Activated T-helper 1 cell treated with anti-CD3 and anti-CD28 coated beads, Interleukin-12 subunit alpha, Interleukin-12 subunit beta, Interleukin-2, Interleukin-4 antibody, amounts not matched to agents 30 ng/mL and 10 ng/mL and 1 ng/mL, durations not matched to agents 14 hours and 24 hours and 36 hours (primary cell): ENCODE measurements at places on chromosomes 5 and 9. TPM values are rescaled to one million over a fixed set of nuclear protein-coding genes. Genes with fewer than 3 reads are reported as not detected.
A peak's percentile ranks its signal among the peaks of the same experiment; 100 is the strongest.

DNA sequence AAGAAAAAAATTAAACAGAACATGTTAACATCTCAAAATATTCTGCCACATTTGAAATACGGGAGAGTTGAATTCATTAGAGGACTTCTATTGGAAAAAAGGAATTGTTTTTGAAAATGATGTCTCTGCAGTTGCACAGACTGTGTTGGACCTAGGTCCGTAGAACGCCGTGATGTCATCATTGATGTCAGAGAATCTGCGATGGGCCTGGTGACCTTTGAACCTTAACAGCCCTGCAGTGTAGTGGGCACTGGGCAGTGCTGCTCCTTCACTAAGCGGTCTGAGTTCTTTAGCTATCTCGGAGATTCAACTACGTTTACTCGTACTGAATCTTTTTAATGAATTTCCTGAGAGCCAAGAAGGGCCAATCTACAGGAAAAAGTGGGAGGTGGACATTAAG is at the start of gene FAM170A:
Gene FAM170A (plus strand): TSS at position 220 of the 400 bp plus-strand sequence. CDS start 211 bp downstream, outside the sequence.
- no peaks in the 10 kb centered on the region for H3K36me3 ChIP-seq
- no peak for DNase-seq
- H3K4me1 ChIP-seq = no peaks in the 10 kb centered on the region

DNA sequence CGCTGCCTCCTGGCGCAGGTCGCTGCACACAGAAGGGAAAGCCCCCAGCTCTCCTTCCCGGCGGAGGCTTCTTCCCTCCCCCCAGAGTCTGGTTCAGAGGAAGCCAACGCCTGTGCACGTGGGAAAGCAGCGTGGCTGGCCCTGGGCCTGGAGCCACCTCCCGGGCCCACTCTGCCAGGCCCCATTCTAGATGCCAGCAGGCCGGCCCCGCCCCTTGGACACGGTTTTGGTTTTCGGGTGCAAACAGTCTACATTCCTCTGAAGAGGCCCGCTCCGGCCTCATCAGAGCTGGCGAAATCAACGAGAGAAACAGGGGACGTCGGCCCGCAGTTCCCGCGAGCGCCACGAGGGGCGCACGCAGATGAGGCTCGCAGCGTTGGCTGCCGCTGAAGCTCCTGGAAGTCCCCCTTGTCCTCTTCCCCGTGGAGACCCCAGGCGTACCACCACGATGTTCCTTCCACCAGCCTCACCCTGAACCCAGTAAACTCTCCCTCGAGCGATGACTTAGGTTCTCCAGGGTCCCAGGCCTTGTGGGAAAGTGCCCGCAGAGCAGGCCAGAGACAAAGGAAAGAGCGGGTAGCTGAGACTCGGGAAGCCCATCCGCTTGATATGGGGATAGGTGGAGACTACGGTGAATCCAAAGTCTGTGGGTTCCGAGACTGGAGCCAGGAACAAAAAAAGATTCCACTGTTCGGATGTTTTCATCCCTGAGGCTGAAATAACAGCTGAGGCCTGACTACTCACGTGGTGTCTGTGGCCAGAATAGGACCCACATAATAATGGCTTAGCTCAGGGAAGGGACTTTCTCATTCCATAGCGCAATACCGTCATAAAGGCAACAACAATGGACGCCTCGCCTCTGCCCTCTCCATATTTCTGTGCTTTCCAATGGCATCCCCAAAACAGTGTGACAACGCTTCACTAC is 64.2 kb downstream of the KLF4 start:
- H3K27me3 ChIP-seq = peaks cover 4% of the 10 kb centered on the region
- no peak overlapping the region for H3K4me3 ChIP-seq
- peak; percentile 27 for DNase-seq
- no peak overlapping the region for H3K27ac ChIP-seq
- H3K36me3 ChIP-seq = no peaks in the 10 kb centered on the region

DNA sequence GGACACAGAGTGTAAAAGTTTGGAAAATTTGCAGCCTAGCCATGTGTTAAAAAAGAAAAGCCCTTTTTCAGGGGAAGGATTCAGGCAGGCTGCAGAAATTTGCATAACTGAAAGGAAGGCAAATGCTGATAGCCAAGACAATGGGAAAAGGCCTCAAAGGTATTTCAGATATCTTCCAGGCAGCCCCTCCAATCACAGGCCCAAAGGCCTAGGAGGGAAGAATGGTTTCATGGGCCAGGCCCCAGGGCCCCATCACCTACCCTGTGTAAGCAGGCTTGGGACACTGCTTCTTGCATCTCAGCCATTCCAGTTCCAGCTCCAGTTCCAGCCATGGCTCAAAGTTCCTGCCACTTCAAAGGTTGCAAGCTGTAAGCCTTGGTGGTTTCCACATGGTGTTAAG is 4.8 kb downstream of the S100Z start:
- H3K4me3 ChIP-seq = no peak overlapping the region
- H3K27ac ChIP-seq = no peak overlapping the region
- DNase-seq = no peak
- no peaks in the 10 kb centered on the region for H3K27me3 ChIP-seq
- peaks cover 21% of the 10 kb centered on the region for H3K36me3 ChIP-seq

GRCh38 chr5:2732004-2732403 is 19.5 kb downstream of the IRX2 start:
- H3K27me3 ChIP-seq = no peaks in the 10 kb centered on the region
- H3K4me3 ChIP-seq = no peak overlapping the region
- H3K36me3 ChIP-seq = no peaks in the 10 kb centered on the region
- DNase-seq = no peak
- no peak overlapping the region for H3K27ac ChIP-seq

DNA sequence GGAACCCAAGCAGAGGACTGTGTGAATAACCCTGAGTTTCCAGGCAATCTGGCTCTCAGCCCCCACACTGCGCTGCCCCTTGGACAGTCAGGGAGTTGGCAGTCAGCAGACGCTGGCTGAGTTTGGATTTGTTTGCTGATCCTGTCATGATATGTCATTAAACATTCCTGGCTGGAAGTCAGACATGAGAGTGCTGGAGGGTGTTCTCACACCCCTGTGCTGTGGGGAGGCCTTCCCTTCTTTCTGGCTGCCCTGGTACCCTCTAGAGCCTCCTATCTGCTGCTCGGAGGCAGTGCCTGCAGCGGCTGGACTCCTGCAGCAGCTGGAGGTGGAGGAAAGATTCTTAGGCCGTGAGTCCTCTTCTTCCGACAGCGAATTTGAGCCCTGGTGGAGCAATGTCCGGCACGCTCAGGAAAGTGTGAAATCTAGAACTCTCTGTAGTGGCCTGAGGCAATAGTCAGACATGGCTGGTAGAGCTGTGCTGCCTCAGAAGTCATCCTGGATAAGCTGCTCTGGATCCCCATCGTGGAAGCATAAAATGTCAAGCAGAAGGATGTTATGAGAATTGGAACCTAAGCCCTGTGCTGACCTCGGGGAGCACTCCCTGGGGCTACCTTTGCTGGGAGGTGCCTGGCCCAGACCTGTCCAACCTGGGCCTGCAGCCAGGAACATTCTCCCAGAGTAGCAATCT is 72.0 kb downstream of the PDE8B start:
- H3K4me3 ChIP-seq = no peak overlapping the region
- H3K27ac ChIP-seq = no peak overlapping the region
- peaks cover 1% of the 10 kb centered on the region for H3K27me3 ChIP-seq
- H3K4me1 ChIP-seq = peaks cover 6% of the 10 kb centered on the region

Gene IRX4
- total RNA-seq = not detected in 2 replicates

Gene GRM6
- not detected in 2 replicates for total RNA-seq

Gene MOB3B
- total RNA-seq = 0.17 and 0.26 TPM in 2 replicates

DNA sequence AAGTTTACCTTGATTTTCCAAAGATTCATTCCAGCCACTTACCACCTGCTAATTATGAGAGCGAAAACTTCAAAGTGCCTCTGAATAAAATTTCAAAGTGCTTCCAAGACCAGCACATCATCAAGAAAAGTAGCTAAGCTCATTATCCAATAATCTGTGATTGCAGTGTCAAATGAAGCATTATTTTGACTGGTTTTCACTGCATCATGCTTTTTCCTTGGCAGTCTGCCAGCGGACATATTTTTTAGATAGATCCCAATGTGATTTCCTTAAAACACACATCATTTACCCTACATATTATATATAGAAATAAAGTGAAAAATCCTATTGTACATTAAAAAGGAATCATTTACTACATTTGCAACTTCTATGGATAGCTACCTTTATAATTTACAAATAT is 508.6 kb upstream of the FAM174A start:
- DNase-seq = no peak
- H3K4me1 ChIP-seq = no peaks in the 10 kb centered on the region
- no peak overlapping the region for H3K4me3 ChIP-seq
- no peak overlapping the region for H3K27ac ChIP-seq
- H3K27me3 ChIP-seq = no peaks in the 10 kb centered on the region

DNA sequence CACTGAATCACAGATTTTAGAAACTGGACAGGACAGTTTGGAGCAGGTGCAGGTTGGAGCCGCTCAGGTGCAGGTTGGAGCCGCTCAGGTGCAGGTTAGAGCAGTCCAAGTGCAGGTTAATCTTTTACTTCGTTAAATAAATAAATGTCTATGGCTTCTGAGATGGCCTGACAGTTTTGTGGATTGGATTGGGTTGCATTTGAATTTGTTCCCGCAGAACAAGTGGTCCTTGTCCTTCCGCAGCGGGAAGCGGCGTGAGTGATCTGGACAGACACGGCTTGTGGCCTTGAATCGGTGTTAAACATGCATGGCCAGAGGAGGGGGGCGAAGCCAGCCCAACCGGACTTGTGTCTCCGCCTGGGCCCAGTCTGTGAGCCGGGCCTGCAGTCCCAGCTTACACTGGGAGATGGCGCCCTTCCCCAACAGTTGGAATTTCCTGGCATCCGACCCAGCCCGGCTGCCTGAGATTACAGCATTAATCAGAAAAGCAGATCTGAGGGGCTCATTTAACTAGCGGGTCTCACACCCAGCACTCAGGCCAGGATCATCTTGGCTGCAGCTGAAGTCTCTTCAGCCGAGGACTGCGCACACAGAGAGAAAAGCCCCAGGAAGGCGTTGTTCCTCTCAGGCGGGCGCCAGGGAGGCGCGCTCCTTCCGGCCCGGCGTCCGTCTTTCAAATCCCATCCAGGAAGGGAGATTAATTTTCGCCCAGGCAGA is 1.5 kb upstream of the OLFM1 start:
- H3K36me3 ChIP-seq = no peaks in the 10 kb centered on the region
- peak; percentile 38 for DNase-seq
- H3K27ac ChIP-seq = no peak overlapping the region
- H3K4me3 ChIP-seq = peak overlapping the region; percentile 20
- peaks cover 29% of the 10 kb centered on the region for H3K27me3 ChIP-seq

DNA sequence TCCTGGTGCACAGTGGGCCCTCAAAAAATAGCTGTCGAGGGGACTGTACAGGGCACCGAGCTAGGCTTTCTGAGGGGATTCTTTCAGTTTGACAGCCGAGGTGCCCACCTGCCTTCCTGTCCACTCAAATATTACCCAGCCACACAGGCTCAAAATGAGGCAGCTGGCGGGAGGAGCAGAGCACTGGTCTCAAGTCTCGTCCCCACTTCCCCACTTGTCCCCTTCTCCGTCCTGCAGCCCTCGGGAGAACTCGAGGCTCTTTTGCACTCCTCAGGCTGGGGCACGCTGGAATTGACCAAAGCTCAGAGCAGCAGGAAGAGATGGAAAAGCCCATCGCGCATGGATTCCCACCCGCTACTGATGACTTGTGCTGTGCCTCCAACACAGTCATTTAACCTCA is 185.2 kb downstream of the HSPA4 start:
- no peak overlapping the region for H3K27ac ChIP-seq
- DNase-seq = no peak
- peaks cover 6% of the 10 kb centered on the region for H3K4me1 ChIP-seq
- peaks cover 3% of the 10 kb centered on the region for H3K27me3 ChIP-seq
- no peak overlapping the region for H3K4me3 ChIP-seq

DNA sequence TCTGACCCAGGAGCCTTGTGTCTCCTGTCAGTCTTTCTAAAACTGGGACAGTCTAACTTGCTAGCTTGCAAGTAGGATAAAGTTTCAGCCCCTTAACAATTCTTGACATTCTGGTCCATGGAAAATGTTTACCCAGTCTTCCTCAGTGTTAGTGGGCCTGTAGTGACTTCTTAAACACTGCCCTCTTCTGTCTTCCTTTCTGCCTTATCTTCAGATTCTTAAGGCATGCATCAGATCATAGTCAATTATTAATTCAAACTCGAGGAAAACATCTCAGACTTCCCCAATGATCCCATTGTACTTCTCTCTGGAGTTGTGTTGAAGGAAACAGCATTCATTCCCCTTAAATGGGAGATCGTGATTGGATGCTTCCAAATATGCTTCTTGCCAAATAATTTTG is 1199.8 kb downstream of the DTWD2 start:
- no peak overlapping the region for H3K4me3 ChIP-seq
- no peak for DNase-seq
- H3K4me1 ChIP-seq = no peaks in the 10 kb centered on the region
- H3K36me3 ChIP-seq = no peaks in the 10 kb centered on the region

DNA sequence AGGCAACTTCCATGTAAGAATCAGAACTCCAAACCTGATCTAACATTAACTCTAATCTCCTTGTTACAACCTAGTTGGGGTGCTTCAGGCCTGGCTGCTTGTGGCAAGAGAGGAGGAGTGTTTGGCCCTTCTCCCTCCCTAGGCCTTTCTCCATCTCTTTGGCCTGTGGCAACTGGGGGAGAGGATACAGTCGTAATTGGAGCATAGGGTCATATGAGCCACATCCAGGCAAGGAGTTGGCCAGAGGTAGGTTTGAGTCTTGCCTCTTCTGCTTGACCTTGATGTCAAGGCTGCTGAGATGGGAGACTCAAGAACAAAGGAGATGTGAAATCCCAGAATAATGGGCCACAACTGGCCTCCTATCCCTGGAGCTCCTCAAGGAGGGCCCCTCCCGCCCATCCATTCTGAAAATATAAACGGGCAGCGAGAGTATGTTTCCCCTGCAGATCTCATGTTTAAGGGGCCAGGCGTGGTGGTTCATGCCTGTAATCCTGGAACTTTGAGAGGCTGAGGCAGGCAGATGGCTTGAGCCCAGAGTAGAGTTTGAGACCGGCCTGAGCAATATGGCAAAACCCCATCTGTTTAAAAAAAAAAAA is 59.3 kb upstream of the ANGPTL2 start:
- no peak overlapping the region for H3K27ac ChIP-seq
- H3K4me1 ChIP-seq = no peaks in the 10 kb centered on the region
- no peak for DNase-seq
- H3K4me3 ChIP-seq = no peak overlapping the region
- H3K36me3 ChIP-seq = no peaks in the 10 kb centered on the region
- peaks cover 3% of the 10 kb centered on the region for H3K27me3 ChIP-seq

Gene PCDHB14
- not detected in 2 replicates for total RNA-seq

GRCh38 chr5:79513704-79514390 is at the start of gene HOMER1:
TSS of gene HOMER1 (minus strand) at chr5:79514134. CDS start at chr5:79512774, 1,360 bp downstream.
- peaks cover 28% of the 10 kb centered on the region for H3K27me3 ChIP-seq
- H3K4me1 ChIP-seq = peaks cover 50% of the 10 kb centered on the region
- peak; percentile 56 for DNase-seq
- peak within 1 kb of the TSS; percentile 100 for H3K27ac ChIP-seq
- H3K4me3 ChIP-seq = peak within 1 kb of the TSS; percentile 99

DNA sequence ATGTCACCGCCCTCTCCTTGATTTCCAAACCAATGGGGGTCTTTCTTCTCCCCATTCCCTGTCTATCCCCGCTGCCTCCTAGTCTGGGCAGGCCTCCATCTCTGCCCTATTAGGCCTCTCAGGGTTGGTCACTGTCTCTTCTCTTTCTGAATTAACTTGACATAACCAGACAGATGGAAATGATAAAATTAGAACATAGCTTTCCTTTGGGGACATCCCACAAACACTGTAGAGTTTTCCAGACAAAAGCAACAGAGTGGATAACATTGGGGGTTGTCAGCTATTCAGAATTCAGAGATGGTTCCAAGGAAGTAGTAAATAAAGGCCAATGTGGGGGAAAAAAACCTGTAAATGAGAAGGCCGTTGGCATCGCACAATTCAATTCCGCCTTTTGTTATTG is 24.7 kb downstream of the LHX6 start:
- H3K27me3 ChIP-seq = peaks cover 7% of the 10 kb centered on the region
- no peak overlapping the region for H3K4me3 ChIP-seq
- no peaks in the 10 kb centered on the region for H3K36me3 ChIP-seq

GRCh38 chr9:111914749-111915424 is 18.3 kb downstream of the UGCG start:
- H3K36me3 ChIP-seq = peaks cover 29% of the 10 kb centered on the region
- peaks cover 67% of the 10 kb centered on the region for H3K4me1 ChIP-seq
- peaks cover 4% of the 10 kb centered on the region for H3K27me3 ChIP-seq
- peak overlapping the region; percentile 86 for H3K27ac ChIP-seq
- peak overlapping the region; percentile 65 for H3K4me3 ChIP-seq
